Thoracic aorta endothelial cell (primary cell): ENCODE measurements at places on chromosomes 11 and 22. TPM values are rescaled to one million over a fixed set of nuclear protein-coding genes. Genes with fewer than 3 reads are reported as not detected.

Gene TREH
- not detected in 2 replicates for total RNA-seq

Gene PDGFB
- 69.5 and 71.6 TPM in 2 replicates for total RNA-seq

Gene C11orf21
- total RNA-seq, result not detected in 2 replicates

Gene NUP98
- total RNA-seq, result 159 and 180 TPM in 2 replicates

Gene GDPD4
- not detected in 2 replicates for total RNA-seq

Gene VSIG2
- 0.27 and 0.43 TPM in 2 replicates for total RNA-seq

Gene TCN1
- not detected in 2 replicates for total RNA-seq

Gene OR51B4
- total RNA-seq, result not detected in 2 replicates

Gene MPZL3
- total RNA-seq, result 11.8 and 14.1 TPM in 2 replicates

Gene FZD4
- total RNA-seq, result 254 and 267 TPM in 2 replicates

Gene OR5B21
- not detected in 2 replicates for total RNA-seq

Gene TP53I11
- 36.0 and 39.1 TPM in 2 replicates for total RNA-seq

Gene SLC5A1
- not detected in 2 replicates for total RNA-seq

Gene CCDC116
- total RNA-seq, result 0.13 and 0.14 TPM in 2 replicates

Gene THY1
- 0.65 and 0.80 TPM in 2 replicates for total RNA-seq

Gene KCNJ4
- not detected in 2 replicates for total RNA-seq

Gene CREB3L1
- total RNA-seq, result 1.2 and 2.4 TPM in 2 replicates

Gene SMC1B
- not detected in 2 replicates for total RNA-seq

Gene TANGO2
- 32.3 and 35.0 TPM in 2 replicates for total RNA-seq

Gene OR4A16
- total RNA-seq, result not detected in 2 replicates

Gene MMP3
- total RNA-seq, result 0.07 and 0.13 TPM in 2 replicates

Gene APOA1
- not detected in 2 replicates for total RNA-seq

Gene PANX3
- not detected in 2 replicates for total RNA-seq

Gene DEUP1
- total RNA-seq, result not detected in 2 replicates
